ENCODE measurements at places on chromosomes 6 and 20.

- no peak for DNase-seq
Observed at GRCh38 chr6:82712389-82712788, 348.8 kb downstream of the TPBG start.

DNA sequence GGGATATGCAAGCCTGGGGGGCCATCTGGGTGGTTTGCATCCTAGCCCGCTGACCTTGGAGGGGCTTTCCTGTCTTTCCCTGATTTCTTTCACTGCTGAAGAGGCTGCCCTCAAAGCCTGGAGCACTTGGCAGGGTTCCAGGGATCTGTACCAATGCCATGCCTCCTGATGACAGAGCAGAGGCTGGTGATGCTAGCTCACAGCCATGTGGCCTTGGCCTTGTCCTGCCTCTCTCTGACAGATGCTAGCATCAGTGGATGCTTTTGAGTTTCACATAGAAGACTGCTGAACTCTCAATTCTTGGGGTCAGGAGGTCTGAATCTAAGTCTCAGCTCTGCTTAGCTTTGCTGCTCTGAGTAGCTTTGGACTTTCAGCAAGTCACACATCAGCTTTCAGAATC is 21.9 kb upstream of the RREB1 start:
- DNase-seq = no peak

- no peak for DNase-seq
Observed at GRCh38 chr6:73548458-73549446, 27.9 kb upstream of the EEF1A1 start.

- DNase-seq = no peak
Observed at GRCh38 chr6:15629487-15629886, 33.3 kb downstream of the DTNBP1 start.

DNA sequence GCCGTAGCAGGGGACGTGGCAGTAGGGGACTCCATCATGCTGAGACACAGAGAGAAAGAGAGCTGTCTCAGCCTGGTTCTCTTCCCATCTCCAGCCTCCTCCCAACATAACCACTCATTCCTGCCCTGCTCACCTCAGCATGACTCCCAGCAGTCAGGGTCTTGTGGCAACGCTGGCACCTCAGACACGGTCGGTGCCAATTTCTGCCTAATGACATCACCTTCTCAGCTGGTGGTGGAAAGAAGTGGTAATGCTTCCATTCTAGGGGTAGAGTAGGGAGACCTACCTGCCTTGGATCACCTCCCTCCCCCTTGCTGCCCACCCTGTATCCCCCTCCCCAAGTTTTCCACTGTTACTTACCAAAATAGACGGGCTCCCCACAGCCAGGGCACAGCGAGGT is 2.5 kb downstream of the CRIP3 start:
- no peak for DNase-seq

DNA sequence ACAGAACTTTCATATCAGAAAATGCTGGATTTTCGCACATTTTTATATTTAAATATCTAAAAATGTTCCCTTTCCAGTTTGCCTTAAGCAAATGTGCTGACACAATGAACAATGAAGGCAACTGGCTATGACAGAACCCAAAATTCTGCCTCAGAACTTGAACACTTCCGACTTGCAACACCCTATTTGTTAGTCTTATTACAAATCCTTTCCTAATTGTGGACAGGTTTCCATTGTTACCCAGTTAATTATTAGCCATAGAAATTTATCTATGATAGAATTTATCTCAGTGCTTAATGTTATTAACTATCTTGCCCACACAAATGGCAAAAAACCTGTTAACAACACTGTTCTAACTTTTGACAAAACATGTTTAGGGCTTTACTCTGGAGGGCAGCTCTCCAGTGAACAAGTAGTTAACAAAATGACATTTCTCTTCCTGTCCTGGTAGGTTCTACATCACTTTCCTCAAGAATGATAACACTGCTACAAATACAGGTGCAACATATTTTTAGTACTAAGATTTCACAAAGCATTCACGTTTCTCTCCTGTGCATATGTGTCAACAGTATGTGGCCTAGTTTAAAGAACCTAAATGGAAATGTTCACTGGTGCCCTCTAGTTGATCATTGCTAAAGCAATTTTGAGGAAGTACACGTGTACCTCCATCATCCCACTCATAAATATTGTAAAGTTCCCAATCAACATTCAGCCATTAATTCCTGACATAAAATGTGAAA is 58.4 kb downstream of the HIVEP2 start:
- DNase-seq = no peak

DNA sequence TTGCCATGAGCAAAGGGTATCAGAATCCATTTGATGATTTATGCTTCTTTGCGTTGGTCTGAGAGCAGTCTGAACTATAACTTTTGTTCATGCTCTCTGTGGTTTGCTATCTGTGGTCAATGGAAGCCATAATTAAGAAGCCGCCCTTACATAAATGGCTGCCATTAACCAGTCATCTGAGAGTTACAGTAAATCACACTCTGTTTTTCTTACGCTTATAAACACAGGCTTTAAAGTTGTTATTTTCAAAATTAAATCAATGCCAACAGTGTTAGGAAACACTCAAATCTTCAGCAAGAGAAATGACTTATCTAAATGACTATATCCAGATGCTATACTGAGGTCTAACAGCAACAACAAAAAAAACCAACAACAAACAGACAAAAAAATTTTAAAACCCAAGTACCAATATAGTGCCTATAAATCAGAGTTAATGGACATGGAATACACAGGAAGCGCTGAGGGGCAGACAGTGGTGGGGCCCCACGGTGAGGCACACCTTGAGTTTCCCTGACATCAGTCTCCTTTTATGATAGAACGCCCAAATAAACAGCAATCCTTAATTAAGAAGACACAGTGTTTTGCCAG is 108.0 kb upstream of the C6orf118 start:
- DNase-seq = no peak

DNA sequence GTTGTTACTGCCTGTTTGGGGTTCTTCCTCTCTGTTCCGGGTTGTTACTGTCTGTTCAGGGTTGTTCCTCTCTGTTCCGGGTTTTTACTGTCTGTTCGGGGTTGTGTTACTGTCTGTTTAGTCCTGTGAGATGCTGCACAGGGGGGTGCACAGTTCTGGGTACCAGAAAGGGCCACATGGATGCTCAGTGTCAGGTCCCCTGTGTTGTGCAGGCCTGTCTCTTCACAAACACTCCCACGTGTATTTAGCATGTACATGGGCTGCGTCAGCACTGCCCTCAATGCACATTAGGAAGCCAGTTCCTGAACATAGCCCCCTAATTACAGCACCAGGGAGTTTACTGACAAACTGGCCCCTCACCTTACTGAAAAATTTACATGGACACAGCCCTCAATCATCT is 118.5 kb downstream of the DLL1 start:
- DNase-seq = no peak

GRCh38 chr6:136201732-136202131 is 48.4 kb downstream of the MTFR2 start:
- DNase-seq = no peak

DNA sequence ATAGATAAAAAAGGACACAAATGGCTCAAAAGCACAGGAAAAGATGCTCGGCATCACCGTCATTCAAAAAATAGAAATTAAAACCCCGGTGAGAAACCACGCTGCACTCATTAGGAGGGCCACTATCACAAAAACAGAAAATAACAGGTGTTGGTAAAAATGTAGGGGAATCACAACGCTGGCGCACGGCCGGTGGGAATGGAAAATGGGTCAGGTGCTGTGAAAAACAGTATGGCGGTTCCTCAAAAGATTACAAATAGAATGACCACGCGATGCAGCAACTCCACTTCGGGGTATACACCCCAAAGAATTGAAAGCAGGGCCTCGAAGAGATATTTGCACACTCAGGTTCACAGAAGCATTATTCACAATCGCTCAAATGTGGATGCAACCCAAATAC is 28.3 kb downstream of the NPEPL1 start:
- no peak for DNase-seq

- no peak for DNase-seq
Observed at GRCh38 chr6:33885132-33886057, 81.6 kb upstream of the MLN start.

GRCh38 chr6:121365536-121366521 is 31.5 kb upstream of the TBC1D32 start:
- no peak for DNase-seq

- DNase-seq = no peak
Observed at GRCh38 chr20:55010761-55011160, 535.4 kb downstream of the DOK5 start.

GRCh38 chr6:22601984-22602383 is 32.6 kb downstream of the HDGFL1 start:
- DNase-seq = no peak

DNA sequence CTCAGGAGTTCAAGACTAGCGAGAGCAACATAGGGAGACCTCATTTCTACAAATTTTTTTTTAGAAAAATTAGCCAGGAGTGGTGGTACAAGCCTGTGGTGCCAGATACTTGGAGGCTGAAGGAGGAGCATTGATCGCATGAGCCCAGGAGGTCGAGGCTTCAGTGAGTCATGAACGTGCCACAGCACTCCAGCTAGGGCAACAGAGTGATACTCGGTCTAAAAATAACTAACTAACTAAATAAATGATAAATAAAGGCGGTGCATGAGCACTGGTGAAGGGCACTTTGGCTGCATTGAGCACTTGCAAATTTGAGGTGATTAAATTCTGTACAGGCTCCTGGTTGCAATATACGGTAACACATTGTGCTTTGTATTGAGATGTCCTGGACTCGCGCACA is 13.5 kb downstream of the HLA-A start:
- no peak for DNase-seq
